Activated T-cell treated with anti-CD3 and anti-CD28 coated beads, Interleukin-2, amount 50 U/mL, for 4 hours (primary cell): ENCODE measurements at places on chromosomes 11 and 22. TPM values are rescaled to one million over a fixed set of nuclear protein-coding genes. Genes with fewer than 3 reads are reported as not detected.

- DNase-seq, result no peak
These were observed 560.4 kb downstream of the TBC1D22A start for GRCh38 chr22:47322854-47323253.

- DNase-seq, result no peak
These were observed 1108.7 kb downstream of the BRD1 start for GRCh38 chr22:48718818-48719500.

Gene GALNT18
- 2.2 TPM for total RNA-seq

DNA sequence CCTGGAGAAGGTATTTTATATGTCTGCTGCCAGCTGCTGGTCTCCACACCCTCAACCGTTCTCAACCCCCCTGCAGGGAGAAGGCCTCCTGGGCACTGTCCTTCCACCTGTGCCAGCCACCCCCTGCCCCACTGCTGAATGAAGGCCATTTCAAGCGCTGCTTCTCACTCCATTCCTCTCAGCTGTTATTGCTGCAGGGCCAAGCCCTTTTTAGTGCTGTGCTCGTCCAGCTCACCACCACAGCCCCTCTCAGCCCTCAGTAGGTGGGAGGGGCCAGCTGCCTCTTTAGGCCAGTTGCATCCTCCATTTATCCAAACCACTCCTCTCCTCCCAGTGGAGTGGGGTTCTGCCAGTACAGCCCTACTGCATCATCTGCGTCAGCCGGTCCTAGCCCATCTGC lies 1.8 kb upstream of the WBP2NL start:
- DNase-seq, result no peak
